ENCODE measurements at places on chromosomes 3 and 15.

GRCh38 chr15:69576035-69576526 lies 123.5 kb downstream of the RPLP1 start:
- DNase-seq, result no peak

DNA sequence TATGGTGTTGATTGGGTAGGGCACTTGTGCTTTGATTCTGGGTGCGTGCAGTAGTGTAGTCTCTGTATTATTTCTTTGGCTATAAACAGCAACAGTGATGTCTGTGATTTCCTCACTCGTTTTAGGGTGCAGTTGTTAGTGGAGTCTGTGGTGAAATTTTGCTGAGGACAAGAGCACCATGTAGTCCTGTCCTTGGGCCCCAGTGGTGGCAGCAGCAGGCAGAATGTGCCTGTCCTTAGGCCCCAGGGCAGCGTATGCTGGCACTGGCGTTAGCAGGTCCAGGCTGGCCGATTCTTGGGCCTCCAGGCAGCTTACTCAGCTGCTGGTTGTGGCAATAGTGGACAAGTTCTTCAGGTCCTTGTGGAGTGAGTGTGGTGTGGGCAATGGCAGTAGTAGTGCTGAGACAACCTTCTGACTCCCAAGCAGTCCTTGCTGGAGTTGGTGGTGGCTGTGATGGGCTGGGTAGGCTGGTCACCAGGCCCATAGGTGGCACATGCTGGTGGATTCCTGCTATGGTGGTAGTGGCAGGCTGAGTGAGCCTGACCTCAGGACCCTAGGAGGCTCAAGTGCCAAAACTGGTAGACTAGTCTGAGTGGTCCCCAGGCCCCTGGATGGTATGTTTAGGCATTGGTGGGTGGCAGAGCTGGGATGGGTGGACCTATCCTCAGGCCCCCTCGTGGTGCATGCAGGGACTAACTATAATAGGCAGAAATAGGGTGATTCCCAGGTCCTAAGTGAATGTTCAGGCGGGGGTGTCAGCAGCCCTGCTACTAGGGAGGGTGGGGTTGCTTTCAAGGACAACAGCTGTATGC lies 56.3 kb downstream of the TNFAIP8L3 start:
- DNase-seq, result no peak

- no peak for DNase-seq
Measured at GRCh38 chr3:11807686-11808085, 39.0 kb downstream of the TAMM41 start.

DNA sequence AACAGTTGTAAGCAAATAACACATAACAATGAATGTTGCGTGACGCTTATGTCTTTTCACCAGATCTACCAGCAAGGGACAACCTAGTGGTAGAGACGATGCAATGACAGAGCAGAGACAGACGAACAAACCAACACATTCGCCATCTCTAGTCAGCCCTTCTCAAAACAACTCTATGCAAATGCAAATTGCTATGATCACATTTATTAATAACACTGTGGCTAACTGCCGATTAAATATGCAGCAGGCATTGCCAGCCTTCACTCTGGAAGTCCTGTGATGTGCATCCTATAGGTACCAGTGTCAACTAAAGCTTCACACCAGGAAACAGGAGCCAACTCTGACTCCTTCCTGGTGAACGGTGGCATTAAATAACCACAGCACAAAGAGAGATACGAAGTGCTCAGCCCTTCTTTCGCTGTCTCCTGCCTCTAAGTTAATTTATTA lies 94.2 kb downstream of the FOXP1 start:
- no peak for DNase-seq

DNA sequence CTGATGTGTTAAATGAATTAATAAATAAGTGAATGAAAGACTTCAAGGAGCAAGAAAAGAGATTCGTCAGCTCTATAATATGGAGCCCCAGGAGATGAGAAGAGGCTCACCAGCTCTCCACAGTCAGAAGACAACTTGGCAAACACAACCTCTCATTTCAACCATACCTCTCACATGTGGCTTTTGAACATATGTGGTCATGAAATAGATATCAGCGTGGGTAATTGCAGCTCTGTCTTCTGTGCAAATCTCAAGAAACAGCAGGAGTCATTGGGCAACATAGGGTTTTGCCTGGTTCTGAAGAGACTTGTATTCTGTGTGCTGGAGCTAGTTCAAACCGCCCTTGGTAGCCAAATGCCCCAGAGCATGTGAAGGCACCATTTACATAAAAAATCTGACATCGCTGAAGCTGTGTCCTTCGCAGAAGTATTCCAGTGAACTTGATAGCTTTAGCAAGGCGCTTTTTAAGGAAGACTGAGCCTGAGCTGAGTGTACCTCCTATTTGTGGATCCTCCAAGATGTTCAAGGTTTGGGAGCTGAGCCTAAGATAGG lies 8.4 kb downstream of the CX3CR1 start:
- no peak for DNase-seq

DNA sequence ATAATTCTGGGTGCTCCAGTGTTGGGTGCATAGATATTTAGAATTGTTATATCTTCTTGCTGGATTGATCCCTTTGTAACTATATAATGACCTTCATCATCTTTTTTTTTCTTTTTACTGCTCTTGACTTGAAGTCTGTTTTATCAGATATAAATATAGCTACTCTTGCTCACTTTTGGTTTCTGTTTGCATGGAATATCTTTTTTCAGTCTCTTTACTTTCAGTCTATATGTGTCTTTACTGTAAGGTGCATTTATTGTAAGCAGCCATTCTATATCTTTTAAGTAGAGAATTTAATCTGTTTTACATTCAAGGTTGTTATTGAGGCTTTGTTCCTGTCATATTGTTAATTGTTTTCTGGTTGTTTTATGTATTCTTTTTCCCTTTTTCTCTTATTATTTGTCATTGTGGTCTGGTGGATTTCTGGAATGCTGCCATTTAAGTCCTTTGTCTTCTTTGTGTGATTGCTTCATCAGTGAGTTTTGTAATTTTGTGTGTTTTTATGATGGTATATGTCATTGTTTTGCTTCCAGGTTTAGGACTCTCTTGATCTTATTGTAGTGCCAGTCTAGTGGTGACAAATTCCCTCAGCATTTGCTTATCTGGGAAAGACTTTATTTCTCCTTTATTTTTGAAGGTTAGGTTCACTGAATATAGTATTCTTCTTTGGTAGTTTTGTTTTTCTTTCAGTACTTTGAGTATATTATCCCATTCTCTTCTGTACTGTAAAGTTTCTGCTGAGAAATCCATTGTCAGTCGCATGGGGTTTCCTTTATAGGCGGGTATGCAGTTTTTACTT lies 8.3 kb upstream of the PRR23C start:
- no peak for DNase-seq

GRCh38 chr3:66470285-66470684 lies 30.5 kb downstream of the LRIG1 start:
- no peak for DNase-seq

GRCh38 chr3:57952208-57952631 lies 56.0 kb upstream of the FLNB start:
- peak; percentile 91 for DNase-seq

DNA sequence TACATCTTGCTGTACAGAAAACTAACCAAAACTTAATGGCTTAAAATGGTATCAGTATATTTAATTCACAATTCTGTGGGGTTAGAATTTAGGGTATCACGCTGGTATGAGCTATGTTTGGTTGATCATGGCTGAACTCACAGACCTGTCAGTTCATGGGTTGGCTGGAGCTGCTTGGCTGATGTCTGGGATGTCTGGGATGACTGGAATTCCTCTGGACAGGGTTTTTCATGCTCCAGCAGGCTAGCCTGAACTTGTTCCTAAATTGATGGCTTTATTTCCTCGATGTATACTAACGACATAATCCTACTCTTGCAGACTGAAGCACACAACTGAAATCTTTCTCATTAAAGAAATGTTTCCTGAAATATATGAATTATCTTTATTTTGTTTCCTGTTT lies 338.9 kb upstream of the GBE1 start:
- DNase-seq, result peak; percentile 61

DNA sequence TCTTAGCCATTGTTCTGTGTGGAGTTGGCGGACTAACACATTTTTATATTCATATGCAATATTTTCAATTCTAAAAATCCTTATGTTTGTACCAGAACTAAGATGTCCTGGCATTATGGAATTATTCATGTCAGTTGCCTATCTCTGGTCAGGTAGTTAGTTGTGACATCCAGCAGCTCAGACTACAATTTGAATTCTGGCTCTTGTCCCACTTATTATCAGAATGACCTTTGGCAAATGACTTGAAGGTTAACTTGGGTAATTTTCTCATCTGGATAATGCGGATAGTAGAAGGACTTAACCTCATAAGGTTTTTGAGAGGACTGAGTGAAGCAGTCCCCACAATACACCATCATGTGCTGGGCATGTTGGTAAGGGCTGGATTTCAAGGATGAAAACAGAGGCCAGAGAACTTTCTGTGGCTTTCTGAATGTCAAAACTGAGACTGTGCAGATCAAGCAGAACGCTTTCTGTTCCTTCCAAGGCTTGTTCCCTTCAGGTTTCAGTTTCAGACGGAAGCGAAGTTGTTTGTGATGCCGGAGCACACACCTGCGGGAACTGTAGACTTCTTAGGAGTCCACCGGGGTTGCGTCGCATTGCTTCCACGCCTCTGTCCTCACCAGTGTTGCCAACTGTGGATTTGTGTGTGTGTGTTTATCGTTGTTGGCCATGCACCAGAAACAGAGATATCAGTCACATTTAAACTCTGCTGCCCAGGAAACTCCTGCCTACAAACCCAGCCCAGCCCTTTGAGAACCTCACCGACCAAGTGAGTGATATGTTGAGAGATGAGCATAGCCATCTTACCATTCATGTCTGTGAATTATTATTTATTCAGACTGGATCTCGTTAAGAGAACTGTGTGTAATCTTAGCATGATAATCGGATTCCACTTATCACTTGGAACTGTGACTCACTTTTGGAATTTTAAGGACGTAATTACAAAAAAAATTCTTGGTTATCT lies 76.0 kb downstream of the PTPRG start:
- DNase-seq, result no peak

DNA sequence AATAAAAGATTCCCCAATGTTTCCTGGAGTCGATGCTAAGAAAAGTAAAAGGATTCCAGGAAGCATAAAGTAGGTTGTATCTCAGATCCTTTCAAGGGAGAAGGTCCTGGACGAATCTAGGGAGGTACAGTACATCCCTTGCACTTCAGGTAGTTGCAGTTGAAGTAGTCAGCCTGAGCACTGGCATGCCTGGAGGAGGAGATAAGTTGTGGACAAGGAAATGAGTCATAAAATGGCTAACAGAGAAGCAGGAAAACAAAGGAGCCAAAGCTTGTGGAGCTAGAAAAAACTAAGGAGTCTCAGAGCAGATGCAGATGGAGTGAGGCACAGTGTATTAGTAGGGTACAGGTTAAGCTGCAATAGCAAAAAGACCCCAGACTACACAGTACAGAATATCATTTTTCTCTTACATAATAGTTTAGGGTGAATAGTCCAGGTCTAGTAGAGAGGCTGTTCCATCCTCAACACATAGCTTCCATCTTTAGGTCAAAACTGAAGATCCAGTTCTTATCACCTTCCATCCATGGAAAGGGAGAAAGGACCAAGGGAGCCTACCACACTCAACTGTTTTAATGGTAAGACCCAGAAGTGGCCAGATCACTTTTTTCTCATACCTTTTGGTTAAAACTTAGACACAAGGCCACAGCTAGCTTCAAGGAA lies 41.3 kb downstream of the COL6A5 start:
- DNase-seq, result peak; percentile 38

GRCh38 chr15:36110659-36110993 lies 468.8 kb upstream of the CDIN1 start:
- no peak for DNase-seq

DNA sequence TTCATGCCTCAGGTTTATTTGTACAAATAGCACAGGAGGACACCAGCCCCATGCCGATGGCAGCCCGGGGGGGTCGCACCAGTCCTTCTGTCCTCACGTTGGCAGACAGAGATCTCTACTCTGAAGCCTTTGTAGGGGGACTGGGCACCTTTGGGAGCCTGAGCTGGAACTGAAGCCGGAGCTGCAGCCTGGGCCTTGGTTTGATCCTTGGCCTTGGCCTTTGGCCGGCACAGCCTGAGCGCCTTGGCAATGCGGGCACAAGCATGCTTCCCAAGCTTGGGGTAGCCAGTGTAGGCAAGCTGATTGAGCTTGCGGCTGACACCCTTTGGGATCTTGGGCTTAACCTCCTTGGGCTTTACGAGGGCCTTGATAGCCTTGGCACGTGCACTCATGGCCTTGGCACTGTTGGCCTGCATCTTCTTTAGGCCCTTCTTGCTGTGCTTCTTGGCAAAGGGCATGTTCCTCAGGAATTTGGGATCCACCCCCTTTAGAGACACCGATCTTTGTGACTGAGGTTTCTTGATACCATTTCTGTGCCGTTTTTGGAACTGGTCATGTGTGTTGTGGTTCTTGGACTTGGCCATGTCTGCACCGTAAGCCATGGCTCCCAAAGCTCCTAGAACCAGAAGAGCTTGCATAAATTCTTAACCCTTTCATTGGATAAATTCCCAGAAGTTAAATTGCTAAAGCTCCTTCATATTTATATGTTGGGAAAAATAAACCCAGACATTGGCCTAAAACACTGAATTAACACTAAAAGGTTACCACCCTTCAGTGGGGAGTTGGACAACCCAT lies 33.4 kb upstream of the UACA start:
- no peak for DNase-seq

- DNase-seq, result no peak
Measured at GRCh38 chr15:74594455-74594854, 21.2 kb upstream of the CLK3 start.

DNA sequence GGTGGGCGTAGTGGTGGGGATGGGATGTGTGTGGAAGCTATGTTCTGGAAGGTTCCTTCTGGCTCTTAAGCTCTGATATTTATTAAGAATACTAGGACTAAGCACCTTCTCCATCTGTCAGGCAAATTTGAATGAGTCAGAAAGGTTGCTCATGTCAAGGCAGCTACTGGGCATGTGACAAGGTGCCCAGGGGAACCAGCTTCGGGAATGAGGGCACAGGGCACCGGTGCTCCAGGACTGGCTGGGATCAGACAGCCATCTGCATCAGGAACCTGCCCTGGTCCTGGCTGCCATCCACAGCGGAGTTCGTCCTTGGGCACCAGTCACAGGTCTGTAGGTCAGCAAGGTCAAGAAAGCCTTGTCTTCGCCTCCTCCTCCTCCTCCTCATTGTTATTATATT lies 32.5 kb downstream of the CA12 start:
- DNase-seq, result no peak

- DNase-seq, result no peak
Measured at GRCh38 chr3:99872923-99873254, 55.2 kb downstream of the CMSS1 start.

GRCh38 chr15:45184562-45185041 lies 3.2 kb downstream of the SHF start:
- no peak for DNase-seq

DNA sequence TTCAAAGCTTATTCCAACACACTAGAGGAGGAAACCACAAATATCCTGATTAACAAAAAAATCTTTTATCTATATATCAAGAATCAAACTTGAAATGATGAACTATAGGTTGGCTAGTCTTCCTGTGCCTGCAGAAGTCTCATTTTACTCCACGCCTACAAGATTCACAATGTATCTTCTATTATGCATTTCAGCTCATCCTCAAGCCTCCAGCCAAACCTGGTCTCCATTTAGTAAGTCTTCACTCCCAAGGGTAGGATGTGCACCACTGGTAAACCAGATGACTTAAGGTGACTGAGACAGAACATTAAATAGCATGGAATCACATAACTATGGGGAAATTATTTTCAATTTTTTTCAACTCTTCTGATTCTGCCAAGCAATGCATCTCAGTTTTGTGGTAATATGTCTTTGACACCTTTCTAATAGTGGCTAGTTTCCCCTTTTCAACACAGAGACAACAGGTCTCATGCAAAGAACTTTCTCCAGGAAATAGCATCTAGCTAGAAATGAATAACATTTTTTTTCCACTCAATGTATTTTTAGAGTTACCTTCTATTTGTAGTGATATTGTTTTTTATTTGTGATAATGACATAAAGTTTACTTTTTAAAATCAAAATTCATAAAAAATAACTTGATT lies 166.9 kb downstream of the TNIK start:
- DNase-seq, result no peak
